Epithelial cell of alveolus of lung (primary cell): ENCODE measurements at places on chromosomes 1 and 21. TPM values are rescaled to one million over a fixed set of nuclear protein-coding genes. Genes with fewer than 3 reads are reported as not detected.

PCBP3 gene
- 0.65 and 16.0 TPM in 2 replicates for total RNA-seq

PADI2 gene
- total RNA-seq = 1.6 and 2.3 TPM in 2 replicates

CNR2 gene
- total RNA-seq = not detected in 2 replicates

KRTAP19-3 gene
- not detected in 2 replicates for total RNA-seq

EPHB2 gene
- total RNA-seq = 22.4 and 97.9 TPM in 2 replicates

RAB7B gene
- 1.8 and 4.1 TPM in 2 replicates for total RNA-seq

CASP9 gene
- total RNA-seq = 6.0 and 9.1 TPM in 2 replicates

DOP1B gene
- total RNA-seq = 0.80 and 6.6 TPM in 2 replicates

C8B gene
- total RNA-seq = not detected in 2 replicates

AK5 gene
- total RNA-seq = 3.4 and 14.7 TPM in 2 replicates

PGLYRP3 gene
- not detected in 2 replicates for total RNA-seq

OR2L8 gene
- total RNA-seq = not detected in 2 replicates

ROR1 gene
- total RNA-seq = 10.2 and 18.7 TPM in 2 replicates

VHLL gene
- 5.3 TPM in 1 of 2 replicates, not detected in the other for total RNA-seq

NKAIN1 gene
- total RNA-seq = 0.26 TPM in 1 of 2 replicates, not detected in the other

FABP3 gene
- 109 TPM in 1 of 2 replicates, not detected in the other for total RNA-seq

PKP1 gene
- under 0.01 and 0.24 TPM in 2 replicates for total RNA-seq

SCAMP3 gene
- 73.5 and 116 TPM in 2 replicates for total RNA-seq

IFI6 gene
- 22.3 and 139 TPM in 2 replicates for total RNA-seq

SLC37A1 gene
- total RNA-seq = 2.0 and 4.0 TPM in 2 replicates

SPRR4 gene
- total RNA-seq = not detected in 2 replicates

CELA3B gene
- not detected in 2 replicates for total RNA-seq

TRABD2B gene
- total RNA-seq = under 0.01 TPM in 1 of 2 replicates, not detected in the other

OPRD1 gene
- total RNA-seq = 0.16 TPM in 1 of 2 replicates, not detected in the other

C1orf52 gene
- 8.1 and 21.6 TPM in 2 replicates for total RNA-seq

PLA2G5 gene
- total RNA-seq = not detected in 2 replicates

NBPF10 gene
- 0.96 and 1.0 TPM in 2 replicates for total RNA-seq

USH2A gene
- not detected in 2 replicates for total RNA-seq

RIPK4 gene
- 0.16 and 1.0 TPM in 2 replicates for total RNA-seq

OR2T35 gene
- not detected in 2 replicates for total RNA-seq

FCRL5 gene
- not detected in 2 replicates for total RNA-seq

TMPRSS3 gene
- not detected in 2 replicates for total RNA-seq

ATP5IF1 gene
- 168 and 335 TPM in 2 replicates for total RNA-seq

KCNJ6 gene
- total RNA-seq = under 0.01 and 0.13 TPM in 2 replicates

LMX1A gene
- total RNA-seq = not detected in 2 replicates

TMEM61 gene
- 0.26 TPM in 1 of 2 replicates, not detected in the other for total RNA-seq

KCNJ15 gene
- total RNA-seq = 0.88 and 4.9 TPM in 2 replicates
